Vagina (tissue), 2 donors: ENCODE measurements at places on chromosomes 3 and 15.

DNA sequence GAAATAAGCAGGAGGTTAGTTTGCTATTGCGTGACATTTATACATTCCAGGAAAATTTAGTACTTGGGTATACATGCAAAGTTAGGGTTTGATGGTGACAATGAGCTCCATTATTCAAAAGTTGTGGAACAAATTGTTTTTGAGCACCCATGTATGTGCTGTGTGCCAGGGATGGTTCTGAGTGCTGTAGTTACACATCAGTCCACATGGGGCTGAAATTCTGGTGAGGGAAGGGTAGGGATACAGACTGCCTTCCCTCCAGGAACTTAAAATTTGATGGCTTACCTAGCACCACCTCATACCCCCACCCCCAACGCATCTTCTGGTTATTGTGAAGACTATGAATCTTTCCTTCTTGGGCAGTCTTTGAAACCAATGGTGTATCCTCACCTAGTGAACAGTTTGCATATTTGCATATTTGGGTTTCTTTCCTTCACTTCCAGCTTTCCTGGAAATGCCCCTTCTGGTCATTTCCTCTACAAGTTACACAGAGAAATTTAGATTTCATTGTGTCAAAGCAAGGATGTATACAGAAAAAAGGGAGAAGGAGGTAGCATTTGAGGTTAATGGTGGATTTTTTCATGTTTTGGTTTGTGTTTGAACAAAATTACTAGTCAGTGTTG is 222.0 kb upstream of the IL12A start:
- DNase-seq = no peak

GRCh38 chr3:114370537-114371174 is 76.8 kb downstream of the TIGIT start:
- DNase-seq = no peak

GRCh38 chr3:126098391-126098858 is 14.5 kb upstream of the SLC41A3 start:
- DNase-seq = peak; percentile 40

DNA sequence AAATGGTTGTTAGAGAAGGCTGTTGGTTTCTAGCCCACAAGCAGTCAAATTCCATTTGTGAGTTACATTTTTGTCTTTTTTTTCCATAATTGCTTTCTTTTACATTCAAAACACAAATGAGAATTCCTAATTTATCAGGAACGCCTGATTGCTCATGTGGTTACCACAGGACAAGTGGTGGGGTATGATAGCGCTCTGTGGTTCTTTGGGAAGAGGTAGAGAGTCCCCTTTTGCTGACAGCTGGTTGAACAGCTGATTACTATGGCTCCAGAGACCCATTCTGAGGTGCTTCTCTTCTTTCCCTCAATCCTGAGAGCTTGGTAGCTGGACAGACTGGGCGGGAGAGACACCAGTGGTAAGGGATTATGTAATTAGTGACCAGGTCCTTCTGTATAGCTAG is 24.4 kb downstream of the CNOT10 start:
- DNase-seq = no peak

DNA sequence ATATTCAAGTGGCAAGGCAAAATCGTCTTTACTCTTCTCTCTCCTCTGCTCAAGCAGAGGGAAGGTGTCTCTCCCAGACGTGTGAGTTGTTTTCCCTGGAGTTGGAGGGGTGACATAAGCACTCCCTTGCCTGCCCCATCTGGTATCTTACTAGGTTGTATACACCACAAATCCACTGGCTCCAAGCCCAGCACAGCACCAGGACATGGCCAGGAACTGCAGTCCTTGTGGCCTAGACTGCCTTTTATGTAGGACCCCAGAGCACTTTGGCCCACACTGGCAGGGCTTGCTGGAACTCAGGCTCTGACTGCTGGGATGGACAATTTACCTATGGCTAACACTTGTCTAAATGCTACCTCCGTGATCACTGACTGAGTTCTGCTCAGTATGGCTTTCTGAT is 34.0 kb downstream of the DZIP3 start:
- DNase-seq = no peak
